Naive thymus-derived CD8-positive, alpha-beta T cell (primary cell): ENCODE measurements at places on chromosomes 3 and 15.

GRCh38 chr15:42165106-42165505 is 8.7 kb upstream of the PLA2G4F start:
- no peak for DNase-seq

- DNase-seq = no peak
Measured at GRCh38 chr3:55189359-55189801, 261.5 kb upstream of the LRTM1 start.

DNA sequence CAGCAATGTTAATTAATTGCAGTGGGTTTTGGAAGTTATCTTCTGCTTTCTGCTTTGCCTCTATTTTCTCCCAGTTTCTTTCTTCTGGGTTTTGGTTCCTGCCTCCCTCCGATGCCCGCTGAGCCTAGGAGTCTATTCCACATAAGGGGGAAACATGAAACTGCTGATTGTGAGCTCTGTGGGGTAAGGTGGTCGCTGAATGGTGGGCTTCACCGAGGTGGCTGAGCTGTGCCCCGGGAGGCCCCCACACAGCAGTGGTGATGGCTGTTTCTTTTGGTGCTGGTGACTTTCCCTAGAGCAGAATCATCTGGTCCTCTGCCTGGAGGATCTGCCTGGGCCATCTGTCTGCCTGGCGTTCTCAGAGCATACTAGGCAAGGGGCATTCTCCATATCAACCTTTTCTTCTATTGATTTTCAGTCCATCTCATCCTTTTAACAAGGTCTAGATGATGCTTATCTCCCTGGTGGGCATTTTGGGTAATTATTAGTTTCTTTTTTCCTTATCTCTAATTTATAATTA is 68.8 kb upstream of the ATP2B2 start:
- no peak for DNase-seq

DNA sequence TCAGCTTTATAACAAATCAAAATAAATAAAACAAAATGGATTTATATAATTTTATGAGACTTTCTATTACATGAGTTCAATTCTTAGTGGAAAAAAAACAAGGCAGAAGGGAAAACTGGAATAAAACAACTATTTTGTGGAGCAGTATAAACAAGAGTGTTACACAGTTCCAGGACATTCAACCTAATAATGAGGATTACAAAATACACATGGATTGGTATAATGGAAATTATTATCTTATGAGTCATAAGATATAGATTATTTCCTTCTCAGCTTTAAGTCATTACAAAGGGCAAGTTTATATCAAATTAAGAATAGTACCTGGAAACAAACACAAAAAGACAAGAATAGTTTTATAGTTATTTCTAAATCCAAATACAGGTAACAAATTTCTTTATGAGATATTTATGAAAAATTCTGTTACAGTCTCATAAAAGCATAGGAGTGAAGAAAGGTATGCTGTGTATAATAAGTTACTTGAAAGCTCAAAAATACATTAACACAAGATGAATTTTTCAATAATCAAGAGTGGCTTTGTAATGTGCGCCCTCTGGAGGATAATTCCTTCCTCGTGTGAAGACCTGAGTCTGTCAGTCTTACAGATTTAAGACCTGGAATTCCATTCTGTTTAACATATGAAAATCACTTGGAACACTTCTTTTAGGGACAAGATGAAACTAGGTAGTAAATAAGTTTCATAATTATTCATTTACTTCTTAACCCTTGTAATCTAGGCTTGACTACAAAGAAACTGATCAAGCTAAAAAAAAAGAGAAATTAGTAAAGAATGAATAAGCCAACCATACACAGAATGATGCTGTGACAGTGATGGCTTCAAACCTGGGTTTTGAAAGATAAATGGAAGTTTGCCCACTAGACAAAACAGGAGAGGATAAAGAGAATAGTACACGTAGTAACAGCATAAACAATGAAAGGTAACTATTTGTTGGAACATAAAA is 9.5 kb downstream of the COPS2 start:
- DNase-seq = peak; percentile 17

- no peak for DNase-seq
Measured at GRCh38 chr3:175185903-175186302, 326.8 kb downstream of the NAALADL2 start.

DNA sequence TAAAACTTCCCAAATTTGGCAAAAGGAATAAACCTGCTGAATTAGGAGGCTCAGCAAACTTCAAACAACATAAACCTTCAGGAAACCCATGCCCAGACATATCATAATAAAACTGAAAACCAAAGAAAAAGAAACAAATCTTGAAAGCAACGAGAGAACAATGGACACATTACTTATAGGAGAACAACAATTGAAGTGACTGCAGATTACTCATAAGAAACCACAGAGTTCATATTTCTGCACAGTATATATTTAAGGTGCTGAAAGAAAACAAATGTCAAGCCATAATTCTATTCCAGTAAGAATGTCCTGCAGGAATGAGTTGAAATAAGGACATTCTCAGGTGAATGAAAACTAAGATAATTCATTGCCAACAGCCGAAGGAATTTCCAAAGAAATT is 80.8 kb upstream of the PROK2 start:
- no peak for DNase-seq

DNA sequence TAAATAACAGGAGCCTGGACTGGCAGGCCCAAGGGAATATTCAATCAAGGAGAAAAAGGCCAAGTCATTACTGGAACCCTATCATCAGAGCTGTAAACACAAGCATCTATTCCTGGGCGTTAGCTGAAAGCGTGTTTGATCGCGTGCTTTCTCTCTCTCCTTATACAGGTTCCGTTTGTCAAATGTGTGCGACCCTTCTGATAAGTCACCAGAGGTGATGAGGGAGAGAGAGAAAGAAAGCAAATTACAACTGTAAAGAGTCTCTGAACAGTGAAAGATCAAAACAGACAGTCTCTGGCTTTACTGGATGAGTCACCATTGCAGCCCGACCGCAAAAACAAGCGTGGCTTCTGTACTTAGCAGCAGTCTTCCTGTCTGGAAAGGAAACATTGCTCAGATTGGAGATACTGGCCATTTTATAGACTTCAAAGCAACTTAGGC is 39.5 kb upstream of the TPRG1 start:
- DNase-seq = peak; percentile 47

- no peak for DNase-seq
Measured at GRCh38 chr3:186512570-186513302, 31.4 kb downstream of the CRYGS start.

- DNase-seq = no peak
Measured at GRCh38 chr15:82664021-82664420, 16.9 kb upstream of the CPEB1 start.

- DNase-seq = no peak
Measured at GRCh38 chr3:6753536-6753935, 107.4 kb upstream of the GRM7 start.

- DNase-seq = no peak
Measured at GRCh38 chr3:71488391-71488809, 95.1 kb downstream of the FOXP1 start.

DNA sequence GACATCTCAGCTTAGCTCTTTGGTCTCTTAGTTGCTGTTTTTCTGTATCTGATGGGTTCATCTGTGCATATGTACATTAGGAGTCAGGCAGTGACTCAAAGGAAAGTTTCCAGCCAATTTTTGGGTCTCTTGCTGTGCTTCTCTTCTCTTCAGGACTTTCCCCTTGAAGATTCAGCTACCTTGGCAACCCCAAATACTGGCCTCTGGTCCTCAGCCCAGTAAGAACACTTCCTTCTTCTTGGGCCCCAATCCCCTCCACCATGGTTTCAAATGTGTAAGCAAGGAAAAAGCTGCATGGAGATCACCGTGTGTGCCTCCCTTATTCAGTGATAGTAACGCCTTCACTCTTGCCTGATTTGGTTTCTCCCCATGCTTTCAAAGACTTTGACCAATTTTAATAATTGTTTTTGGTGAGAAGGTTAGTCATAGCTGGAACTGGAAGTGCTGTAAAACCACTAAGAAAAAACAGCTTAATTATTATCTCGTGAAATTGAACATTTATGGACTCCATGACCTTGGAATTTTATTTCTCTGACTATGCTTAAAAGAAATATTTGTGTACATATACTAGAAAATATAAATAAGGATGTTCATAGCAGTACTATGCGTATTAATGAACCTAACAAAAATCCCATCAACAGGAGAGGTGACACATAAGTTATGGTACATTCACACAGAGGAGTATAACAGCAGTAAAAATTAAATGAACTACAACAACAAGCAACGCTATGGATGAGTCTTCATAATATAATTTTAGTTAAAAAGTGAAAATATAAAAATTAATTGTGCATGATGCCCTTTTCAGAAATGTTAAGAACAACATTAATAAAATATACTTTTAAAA is 125.3 kb upstream of the BCL6 start:
- no peak for DNase-seq

DNA sequence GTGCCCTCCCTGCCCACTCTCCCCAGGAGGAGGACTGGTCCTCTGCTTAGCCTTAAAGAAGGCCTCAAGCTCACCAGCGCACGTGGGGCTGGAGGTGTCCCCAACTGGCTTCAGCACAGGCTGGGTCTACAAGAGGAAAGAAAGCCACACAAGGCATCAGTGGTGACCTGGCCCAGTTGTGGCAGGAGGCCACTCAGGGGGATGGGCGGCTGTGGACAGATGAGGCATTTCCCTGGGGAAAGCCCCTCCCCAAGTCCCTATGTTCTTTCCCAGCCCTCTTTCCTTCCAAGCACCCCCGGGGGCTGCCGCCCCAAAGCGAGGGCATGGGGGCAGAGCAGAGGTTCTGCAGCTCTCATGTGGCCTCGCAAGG is 155.2 kb upstream of the TLE3 start:
- DNase-seq = no peak

- no peak for DNase-seq
Measured at GRCh38 chr3:81743096-81744025, 18.1 kb downstream of the GBE1 start.

- no peak for DNase-seq
Measured at GRCh38 chr15:88118741-88119140, 137.8 kb downstream of the NTRK3 start.

GRCh38 chr3:150825916-150826377 is 63.0 kb upstream of the SIAH2 start:
- DNase-seq = no peak

- DNase-seq = no peak
Measured at GRCh38 chr3:35422836-35423601, 216.3 kb upstream of the ARPP21 start.

GRCh38 chr15:26070095-26070532 is 207.0 kb upstream of the ATP10A start:
- DNase-seq = no peak

DNA sequence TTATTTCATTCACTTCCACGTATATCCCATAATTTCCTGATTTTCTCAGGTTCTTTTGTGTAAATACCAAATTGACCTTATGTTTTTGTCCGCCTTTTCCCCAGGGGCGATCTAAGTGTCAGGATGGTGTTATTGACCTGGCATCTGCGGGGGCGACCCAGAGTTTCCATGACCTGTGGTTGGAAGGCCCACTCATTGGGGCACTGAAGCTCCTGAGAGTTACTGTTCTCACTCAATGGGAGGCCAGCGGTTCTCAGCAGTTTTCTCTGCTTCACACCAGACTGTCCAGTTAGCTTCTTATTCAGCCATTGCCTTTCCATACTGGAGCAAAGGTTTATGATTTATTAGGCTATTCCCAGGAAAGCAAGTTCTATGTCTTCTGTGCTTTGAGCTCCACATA is 53.3 kb downstream of the B3GALNT1 start:
- no peak for DNase-seq

- no peak for DNase-seq
Measured at GRCh38 chr15:98923171-98923570, 84.4 kb downstream of the PGPEP1L start.

- DNase-seq = no peak
Measured at GRCh38 chr15:86161250-86161649, 81.6 kb downstream of the AGBL1 start.

- no peak for DNase-seq
Measured at GRCh38 chr15:83320844-83321243, 36.4 kb upstream of the BNC1 start.

- no peak for DNase-seq
Measured at GRCh38 chr3:169659820-169660674, 3.5 kb downstream of the MECOM start.

DNA sequence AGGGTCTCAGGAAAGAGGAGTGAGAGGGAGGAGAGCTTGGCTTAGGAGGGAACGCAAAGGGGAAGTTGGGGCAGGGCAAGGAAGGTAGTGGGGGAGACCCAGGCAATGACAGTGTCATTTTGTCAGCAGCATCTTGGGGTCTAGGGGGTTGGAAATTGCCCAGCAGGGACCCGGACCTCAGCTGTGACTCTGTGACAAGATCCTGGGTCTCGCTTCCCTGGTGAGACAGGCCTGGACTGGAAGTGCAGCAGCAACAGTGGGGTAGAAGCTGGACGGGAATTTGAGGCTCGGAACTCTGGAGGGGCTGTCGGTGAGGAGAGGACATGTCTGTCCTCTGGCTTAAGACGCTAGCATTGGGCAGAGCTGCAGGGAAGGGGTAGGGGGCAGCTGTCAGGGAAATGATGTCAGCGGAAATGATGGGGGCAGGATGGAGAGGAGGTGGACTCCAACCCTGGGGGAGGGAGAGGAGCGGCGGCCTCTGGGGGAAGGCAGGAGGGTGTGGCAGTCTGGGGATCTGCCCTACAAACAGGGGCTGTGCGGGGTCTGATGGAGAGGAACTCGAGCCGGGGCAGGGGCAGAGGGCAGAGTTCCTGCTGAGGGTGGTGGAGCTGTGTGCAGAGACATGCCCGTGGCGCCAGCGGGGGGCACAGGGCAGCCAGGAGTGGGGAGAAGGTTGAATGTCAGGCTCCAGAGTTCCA is 12.3 kb downstream of the ANPEP start:
- DNase-seq = peak; percentile 56

DNA sequence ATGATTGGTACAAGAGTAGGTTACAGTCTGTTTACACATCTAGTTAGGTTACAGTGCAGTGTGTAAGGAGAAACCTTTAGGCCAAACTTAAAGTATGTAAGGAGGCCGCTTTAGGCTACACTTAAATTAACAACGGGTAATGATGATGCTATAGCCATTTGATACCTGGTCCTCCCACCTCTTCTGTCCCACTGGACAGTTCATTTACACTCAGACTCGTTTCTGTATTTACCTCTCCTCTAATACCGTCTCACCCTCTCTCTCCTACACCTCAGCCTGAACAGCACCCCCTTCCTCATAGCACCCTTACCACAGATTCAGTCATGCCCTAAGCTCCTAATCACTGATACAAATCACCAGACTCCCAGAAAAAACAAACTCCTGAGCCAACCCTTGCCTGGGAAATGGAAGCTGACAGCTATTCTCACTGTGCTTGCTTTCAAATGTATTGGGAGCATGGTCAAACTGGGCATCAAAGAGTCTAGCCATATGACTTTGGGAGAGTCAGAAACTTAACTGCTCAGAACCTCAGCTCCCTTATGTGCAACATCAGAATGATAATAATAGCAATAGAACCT is 241.3 kb upstream of the SETMAR start:
- no peak for DNase-seq

DNA sequence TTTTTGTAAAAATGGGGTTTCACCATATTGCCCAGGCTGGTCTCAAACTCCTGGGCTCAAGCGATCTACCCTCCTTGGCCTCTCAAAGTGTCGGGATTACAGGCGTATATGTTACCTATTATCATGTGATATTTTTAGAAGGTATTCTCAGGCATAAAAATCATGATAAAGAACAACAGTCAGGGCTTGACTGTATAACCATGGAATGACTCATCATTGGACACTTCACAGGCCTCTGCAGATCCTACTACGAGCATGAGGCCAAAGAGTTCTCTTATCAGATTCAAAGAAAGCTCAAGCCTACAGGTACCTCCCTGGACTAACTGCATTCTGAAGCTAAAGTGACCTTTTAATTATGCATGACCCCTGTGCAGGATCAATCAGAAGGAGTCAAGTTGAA is 91.7 kb upstream of the PRICKLE2 start:
- DNase-seq = no peak
